ENCODE measurements at places on chromosomes 1 and 21. TPM values are rescaled to one million over a fixed set of nuclear protein-coding genes. Genes with fewer than 3 reads are reported as not detected.

Gene TACSTD2
- total RNA-seq, result 724 TPM

DNA sequence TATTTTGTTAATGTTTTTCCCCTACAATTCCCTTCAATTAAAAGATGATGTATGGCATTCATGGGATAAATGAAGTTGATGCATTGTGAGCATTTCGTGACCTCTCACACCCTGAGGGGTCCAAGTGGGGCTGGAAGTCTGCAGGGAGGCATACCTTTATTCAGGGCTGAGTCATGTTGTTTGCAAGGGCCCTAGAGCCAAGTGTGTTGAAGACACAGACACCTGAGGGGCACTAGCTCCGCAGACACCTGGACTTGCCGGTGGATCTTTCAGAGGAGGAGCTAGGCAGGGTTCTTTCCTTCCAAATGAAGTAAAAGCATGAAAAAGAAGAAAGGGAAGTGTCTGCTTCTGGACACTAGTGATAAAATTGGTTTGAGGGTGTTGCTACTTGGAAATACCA is 57.0 kb upstream of the RGS7 start:
- H3K27ac ChIP-seq, result no peak overlapping the region
- H3K4me3 ChIP-seq, result no peak overlapping the region
- H3K36me3 ChIP-seq, result no peaks in the 10 kb centered on the region
- no peaks in the 10 kb centered on the region for H3K27me3 ChIP-seq
- H3K4me1 ChIP-seq, result no peaks in the 10 kb centered on the region

Gene NCAM2
- 0.89 TPM for total RNA-seq

GRCh38 chr21:46000182-46000730 is 18.7 kb downstream of the COL6A1 start:
- H3K27me3 ChIP-seq, result no peaks in the 10 kb centered on the region
- peak; percentile 77 for DNase-seq
- H3K4me1 ChIP-seq, result peaks cover under 1% of the 10 kb centered on the region
- H3K4me3 ChIP-seq, result no peak overlapping the region

DNA sequence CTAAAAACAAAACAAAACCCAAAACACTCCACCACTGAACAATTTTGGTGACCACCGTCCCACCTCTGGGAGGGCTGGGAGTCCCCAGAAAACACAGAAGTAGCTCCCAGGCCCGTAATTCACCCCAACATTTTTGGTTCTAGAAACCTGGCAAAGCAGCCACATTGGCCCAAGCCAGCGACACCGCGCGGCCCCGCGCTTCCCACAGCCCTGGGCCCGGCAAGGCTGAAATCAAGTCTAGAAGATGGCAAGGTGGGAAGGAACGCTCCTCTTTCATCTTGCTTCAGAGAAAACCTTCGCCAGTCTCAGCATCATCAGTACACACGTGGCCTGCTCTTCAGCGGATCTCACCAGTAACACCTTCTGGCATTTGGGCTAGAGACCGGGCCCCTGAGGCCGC is 35.9 kb upstream of the NID1 start:
- H3K27ac ChIP-seq, result no peak overlapping the region
- DNase-seq, result no peak
- H3K27me3 ChIP-seq, result peaks cover 7% of the 10 kb centered on the region
- no peak overlapping the region for H3K4me3 ChIP-seq
- no peaks in the 10 kb centered on the region for H3K36me3 ChIP-seq

All from suprapubic skin (tissue), 4 donors.